ENCODE measurements at places on chromosomes 6 and 20.

DNA sequence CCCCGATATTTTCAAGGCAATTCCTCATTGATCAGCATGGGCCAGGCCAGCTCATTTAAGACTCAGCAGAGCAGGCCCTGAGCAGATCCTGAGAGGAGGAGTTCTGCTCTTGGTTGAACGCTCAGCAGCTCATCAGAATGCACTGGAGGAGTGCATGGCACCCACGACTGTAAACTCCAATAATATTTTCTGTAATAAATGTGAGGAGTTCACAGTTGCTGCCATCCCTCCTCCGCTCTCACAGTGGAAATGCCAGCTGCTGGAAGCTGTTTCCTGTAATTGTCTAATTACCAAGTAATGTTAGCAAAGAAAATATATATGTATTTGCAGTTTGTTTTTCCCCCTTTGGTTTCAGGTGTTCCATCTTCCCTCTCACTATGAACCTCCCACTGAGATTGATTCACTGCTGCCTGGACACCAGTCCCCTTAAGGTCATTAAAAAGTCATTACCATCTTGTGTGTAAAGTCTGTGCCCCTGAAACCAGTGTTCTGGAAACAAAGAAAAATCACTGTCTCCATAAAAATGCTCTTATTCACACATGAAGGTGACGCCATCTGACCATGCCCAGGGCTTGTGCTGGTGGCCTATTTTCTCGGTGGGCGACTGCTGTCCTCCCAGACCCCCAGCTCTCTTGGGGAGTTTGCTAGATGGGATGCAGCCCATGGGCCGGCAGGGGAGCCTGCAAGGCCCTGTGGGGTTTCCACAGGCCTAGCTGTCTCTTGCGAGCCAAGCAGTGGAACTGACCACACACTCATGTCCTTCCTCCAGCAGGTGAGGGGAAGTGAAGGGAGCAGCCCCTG is 374.2 kb downstream of the ZFAND3 start:
- DNase-seq, result no peak

- DNase-seq, result no peak
Measured at GRCh38 chr6:84867521-84867920, 103.1 kb upstream of the TBX18 start.

- no peak for DNase-seq
Measured at GRCh38 chr20:16007164-16007563, 566.1 kb downstream of the KIF16B start.

GRCh38 chr20:48647858-48648257 is 179.9 kb downstream of the PREX1 start:
- no peak for DNase-seq

- no peak for DNase-seq
Measured at GRCh38 chr6:95318137-95318536, 259.2 kb upstream of the MANEA start.

DNA sequence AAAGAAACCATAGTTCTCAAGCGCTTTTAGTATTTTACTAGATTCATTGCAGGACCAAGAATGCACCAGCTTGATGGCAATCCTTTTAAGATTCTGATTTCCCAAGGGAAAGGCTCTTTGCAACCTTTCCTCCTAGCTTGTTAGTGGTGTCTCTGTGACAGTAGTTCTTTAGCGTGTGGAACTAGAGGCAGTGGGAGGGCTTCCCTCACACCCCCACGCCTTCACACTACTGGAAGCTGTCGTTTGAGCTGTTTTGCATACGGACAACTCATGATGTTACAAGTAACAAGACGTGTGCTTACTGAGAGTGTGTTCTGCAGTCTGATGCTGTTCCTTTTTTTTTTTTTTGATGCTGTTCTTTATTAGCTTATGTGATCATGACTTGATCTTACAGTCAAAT is 34.1 kb downstream of the EYA4 start:
- DNase-seq, result no peak

DNA sequence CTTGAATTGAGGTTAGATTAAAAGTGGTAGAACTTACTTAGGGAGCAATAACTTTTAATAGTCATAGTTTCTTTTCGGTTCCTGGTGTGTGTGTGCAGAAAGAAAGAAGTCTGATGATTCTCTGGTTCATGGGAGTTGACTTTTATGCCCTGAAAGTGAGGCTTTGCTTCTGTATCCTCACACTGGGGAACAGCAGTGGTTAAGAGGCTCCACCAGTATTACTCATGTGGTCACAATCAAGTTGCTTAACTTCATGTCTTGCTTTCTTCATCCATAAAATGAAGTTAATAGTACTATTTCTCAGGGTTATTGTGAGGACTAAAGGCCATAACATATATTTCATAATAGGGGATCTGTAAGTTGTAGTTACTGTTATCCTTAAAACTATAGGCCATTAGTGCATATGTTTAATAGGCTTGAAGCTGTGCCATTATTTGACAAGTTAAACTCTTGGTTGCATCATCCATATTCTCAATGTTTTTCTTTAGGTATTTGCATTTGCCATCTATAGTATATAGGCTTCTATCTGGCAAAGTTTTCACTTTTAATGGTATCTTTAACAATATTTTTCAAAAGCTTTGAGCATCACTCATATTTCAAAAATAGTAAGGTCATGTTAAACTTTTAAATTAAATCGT is 262.4 kb downstream of the PLCB1 start:
- DNase-seq, result no peak

DNA sequence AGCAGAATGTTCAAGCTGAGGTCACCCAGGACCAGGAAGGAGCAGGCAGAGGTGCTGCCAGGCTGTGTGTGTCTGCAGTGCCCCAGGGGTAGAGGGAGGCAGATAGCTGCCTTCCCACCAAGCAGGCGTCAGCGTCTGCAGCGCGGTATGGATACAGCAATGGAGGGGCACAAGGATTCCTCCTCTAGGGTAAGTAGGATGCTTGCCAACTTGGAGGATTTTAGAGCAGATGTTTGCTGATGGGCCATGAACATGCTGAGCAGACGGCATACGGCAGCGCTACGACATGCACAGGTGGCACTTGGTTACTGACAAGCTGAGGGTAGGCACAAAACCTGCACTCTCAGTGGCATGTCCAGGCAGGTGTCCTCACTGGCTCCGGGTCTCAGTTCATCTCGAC is 48.1 kb downstream of the PSMG4 start:
- no peak for DNase-seq

DNA sequence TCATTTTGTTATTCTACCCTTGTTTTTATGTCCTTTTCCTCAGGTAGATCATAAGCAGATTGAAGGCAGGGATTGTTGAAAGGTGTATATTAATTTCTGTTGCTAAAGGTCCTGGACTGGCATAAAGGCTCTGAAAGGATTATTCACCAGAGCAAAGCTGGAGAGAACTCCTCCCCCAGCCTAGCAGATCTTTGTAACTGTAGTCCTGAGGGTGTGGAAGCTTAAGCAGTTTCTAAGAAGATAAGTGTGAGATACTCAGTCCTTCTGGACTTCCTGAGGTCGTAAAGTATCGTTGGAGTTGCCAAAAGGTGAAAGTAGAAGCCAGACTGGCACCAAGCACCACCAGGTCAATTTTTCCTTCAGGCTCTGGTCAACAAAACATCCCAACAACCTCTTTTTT is 24.2 kb downstream of the CGA start:
- no peak for DNase-seq

- DNase-seq, result peak; percentile 81
Measured at GRCh38 chr6:73521351-73521985, 636 bp upstream of the EEF1A1 start.

DNA sequence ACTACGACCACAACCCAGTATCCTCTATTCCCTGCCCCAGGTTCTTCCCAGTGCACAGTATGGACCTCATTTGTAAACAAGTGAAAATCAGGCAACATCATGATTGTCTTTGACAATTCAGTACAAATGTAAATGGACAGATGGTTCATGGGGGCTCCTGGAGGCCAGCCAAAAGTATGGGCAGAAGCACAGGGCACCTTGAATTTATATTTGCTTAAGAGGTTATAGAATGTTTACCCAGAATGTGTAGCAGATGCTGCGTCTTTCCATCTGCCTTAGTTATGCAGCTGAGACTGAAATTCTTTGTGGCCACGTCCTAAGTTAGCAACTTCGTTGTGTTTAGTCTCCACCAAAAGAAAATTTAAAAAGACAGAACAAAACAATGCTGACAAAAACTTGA is 559.6 kb upstream of the NRSN1 start:
- no peak for DNase-seq

DNA sequence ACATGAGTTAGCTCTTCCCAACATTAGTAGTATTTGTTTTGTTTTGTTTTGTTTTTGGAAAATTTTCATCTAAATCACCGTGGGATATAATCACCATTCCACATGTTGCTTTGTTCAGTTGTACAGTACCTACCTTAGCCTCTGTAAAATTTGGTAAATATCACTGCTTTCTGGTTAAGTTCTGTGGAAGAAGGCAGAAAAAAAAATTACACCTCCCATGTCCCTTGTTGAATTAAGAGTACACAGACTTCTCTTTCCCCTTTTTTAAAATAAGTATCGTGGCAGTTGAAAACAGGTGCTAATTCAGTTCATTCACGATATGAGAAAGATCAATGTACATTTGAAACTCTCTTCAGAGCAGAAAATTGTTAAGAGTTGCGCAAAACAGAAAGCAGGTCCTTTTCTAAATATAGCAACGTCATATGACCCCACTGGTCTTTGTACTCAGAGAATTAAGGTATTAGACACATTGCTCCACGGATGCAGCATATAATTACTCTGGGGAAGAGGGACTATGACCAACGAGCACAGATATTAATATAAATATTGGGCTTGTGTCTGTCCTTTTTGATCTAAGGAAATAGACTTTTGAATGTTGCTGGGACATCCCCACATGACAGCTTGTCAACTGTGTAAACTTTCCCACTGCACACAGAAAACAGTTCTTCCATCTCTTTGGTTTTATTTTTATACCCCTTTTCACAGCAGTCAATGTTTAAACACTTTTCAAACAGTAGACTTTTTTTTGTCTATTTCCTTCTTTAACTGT is 58.6 kb upstream of the ZNF217 start:
- DNase-seq, result no peak

DNA sequence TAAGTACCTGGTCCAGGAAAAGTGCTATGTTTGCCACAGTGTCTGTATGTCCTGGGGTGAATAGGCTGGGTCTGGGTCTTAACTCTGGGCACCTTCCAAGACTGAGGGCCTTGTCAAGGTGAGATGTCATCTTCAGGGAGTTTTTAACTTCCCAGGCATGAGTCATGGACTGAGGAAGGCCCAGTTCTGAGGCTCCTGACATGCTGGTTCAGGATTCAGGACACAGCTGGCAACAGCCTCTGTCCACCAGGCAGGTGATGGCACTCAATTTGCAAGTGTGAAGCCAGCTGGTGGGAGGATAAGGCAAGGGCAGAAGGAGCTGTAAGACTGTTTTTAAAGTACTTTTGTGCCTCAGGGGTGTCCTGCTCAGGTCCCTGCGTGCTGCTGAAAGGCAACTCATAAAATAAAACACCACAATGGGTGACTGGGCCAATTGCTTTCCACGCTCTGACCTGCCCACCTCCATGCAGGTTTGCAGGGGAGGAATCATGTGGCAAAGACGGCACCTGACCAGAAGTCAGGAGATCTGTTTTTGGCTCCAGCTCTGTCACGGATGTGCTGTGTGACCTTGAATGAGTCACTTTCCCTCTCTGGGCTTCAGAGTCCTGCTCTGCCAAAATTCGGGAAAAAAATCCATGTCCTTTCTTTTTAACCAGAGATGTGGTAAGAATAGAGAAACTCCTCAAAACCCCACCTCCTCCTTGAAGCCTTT is 4.9 kb upstream of the PACSIN1 start:
- no peak for DNase-seq

DNA sequence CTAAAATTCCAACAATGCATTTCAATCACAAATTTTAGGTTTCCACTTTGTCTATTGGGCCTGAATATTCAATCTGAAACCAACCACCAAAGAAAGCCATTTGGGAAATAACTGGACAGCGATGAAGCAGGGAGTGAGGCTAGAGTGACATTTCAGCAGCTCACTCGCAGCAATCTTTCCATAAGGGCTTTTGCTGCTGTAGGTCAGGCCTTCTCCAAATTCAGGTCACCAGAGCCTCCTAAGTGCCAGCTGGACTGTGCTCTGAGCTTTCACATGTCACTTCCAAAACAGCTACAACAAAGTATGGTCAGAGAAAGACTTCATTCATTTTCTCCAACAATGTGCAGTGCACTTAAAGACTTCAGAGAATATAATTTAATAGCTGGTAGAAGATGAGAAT is 194.8 kb downstream of the FRK start:
- no peak for DNase-seq

DNA sequence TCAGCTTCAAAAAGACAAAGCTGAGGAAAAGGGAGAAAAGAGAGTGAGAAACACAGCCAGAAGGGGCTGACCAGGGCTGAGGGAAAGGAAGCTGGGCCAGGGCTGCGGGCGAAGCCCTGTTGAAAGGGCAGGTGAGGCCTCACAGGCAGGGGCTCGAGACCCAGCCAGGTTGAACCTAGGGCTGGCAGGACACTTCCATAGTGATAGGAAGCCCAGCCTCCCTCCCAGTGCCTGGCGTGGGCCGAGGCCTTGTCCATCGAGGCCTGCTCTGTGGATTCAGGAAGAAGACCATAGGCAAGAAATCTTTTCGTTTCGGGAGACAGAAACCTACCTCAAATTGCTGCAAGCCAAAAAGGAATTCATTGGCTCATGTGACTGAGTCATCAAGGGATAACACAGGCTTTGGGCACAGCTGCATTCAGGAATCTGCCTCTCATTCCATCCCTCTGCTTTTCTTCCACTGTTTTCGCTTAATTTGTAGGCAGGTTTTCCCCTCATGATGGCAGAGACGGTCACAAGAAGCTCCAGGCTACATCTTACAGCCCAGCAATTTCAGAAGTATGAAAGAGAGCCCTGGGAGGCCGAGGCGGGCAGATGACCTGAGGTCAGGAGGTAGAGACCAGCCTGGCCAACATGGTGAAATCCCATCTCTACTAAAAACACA is 311.1 kb upstream of the SULF2 start:
- DNase-seq, result no peak

DNA sequence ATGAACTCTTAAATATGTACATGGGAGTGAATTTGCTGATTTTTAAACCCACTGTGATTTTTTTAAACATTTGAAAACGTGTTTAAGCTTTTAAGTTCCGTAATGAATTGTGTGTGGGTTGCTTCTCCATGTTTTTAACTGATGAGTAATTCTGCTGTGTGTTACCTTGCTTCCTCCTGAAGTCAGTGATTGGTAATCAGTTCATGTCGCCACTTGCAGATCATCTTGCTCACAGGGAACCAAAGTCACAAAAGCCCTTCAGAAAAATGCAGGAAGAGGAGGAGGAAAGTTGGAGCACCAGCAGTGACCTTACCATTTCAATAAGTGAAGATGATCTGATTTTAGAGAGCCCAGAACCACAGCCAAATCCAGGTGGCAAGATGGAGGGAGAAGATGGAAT is 36.7 kb downstream of the KIZ start:
- no peak for DNase-seq

DNA sequence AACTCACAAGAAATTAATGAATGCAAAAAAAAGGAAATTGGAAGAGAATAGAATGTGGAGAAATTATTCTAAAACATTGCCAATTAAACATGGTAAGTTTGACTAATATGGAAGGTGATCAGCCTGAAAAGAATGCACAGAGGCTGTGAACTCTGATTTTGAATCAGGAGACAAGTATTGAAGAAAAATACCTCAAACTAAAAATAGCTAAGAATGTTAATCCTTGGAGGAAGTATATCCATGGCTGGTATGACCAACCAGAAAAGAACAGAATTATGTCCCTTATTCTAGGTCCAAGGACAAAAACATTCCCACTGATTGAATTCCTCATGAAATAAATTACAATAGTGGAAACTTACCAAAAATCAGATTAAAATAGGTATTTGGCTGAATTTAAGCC is 7.3 kb upstream of the RIMS1 start:
- DNase-seq, result no peak

GRCh38 chr6:3557336-3557735 is 100.5 kb upstream of the SLC22A23 start:
- DNase-seq, result no peak
